Fibroblast of upper back skin (primary cell): ENCODE measurements at places on chromosomes 12 and 14.

GRCh38 chr12:79486154-79486553 lies 204.6 kb downstream of the PAWR start:
- DNase-seq: no peak

GRCh38 chr12:94862421-94862820 lies 141.1 kb downstream of the NDUFA12 start:
- no peak for DNase-seq

DNA sequence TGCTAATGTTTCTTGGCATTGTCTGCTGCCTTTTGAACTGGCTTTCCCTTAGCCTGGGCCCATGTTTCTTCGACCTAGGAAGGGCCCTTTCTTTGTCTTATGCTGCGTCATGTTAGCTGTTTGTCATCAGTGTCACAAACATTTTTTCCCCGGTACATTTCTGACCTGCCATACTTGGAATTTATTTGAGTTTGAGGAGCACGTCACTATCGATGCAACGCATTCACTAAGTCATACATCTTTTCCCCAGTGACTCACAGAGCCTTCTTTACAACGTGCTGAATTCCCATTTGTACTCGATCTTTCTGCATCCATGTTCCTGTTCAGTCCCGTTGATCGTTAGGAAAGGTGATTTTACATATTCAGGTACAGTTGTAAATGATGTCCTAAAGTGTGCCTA lies 56.2 kb upstream of the MMP17 start:
- no peak for DNase-seq

GRCh38 chr14:75070383-75070782 lies 942 bp downstream of the ZC2HC1C start:
- no peak for DNase-seq

- no peak for DNase-seq
These were observed 6.8 kb downstream of the ALDH1L2 start for GRCh38 chr12:105077435-105077834.

- peak; percentile 100 for DNase-seq
These were observed 14.0 kb downstream of the KCTD10 start for GRCh38 chr12:109462868-109463692.
